ENCODE measurements at places on chromosomes 7 and 10.

DNA sequence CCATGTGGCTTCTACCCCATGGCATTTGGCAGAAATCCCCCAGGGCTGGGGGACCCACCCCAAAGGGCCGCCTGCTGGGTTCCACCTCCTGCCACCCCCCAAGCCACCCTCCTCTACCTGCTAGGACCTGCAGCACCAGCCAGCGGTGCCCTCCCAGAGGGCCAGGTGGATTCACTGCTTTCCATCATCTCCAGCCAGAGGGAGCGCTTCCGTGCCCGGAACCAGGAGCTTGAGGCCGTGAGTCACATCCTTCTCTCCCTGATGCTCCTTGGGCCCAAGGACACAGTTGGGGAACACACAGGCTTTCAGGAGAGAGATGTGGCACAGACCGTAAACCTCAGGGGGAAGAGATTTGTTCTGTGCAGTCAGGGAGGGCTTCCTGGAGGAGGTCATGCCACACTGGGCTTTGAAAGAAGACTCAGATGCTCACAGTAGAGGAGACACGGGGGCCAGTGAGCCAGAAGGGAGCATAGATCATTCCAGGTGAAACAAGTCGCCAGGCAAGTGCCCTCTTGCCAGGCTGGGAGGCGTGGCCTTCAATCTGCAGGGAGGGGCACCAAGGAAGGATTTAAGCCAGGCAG is 11.5 kb upstream of the SH2B2 start:
- DNase-seq = no peak

- DNase-seq = no peak
Measured at GRCh38 chr7:135925210-135925609, 51.9 kb downstream of the MTPN start.

- DNase-seq = no peak
Measured at GRCh38 chr7:312424-312823, 22.5 kb downstream of the FOXL3 start.

GRCh38 chr7:28723336-28723735 is 234.8 kb downstream of the TRIL start:
- DNase-seq = no peak

DNA sequence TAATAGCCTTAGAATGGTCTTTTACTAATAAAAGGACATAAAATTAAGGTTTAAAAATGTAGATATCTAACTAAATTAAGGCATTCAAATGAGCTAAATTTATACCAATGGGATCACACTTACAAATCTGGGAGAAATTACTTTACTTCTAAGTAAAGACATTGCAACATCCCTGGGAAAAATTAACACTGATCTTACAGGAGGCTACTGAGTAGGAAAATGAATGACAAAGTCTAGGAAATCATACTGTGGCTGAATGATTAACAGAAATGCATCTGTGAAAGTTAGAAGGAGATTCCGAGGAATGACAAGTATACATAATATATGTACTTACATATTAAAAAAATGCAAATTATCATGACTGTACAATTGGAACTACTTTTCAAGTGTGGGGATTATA is 38.3 kb downstream of the CACNA2D1 start:
- DNase-seq = no peak

DNA sequence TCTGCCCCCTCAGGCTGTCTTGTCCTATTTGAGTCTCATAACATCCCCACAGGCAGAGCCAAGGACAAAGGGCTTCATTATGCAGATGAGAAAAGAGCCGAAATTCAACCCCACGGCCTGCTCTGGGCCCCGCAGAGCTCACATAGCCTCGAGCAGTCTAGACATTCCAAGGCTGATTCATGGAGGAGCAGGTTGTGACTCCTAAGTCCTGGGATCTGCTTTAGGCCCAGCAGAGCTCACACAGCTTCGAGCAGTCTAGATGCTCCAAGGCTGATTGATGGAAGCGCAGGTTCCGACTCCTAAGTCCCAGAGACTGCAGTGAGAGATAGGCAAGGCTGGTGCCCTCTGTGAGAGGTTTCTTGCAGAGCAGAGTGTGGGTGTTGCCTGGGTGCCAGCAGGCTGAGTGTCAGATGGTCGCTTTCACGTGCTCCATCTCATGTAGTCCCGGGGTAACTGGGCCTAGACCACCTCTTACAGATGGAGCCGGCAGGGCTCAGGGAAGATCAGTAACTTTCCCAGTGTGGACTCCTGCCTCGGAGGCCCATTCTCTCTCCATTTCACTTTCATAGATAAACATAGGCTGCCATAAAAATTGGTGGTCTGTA is 436.1 kb upstream of the FOXK1 start:
- no peak for DNase-seq

DNA sequence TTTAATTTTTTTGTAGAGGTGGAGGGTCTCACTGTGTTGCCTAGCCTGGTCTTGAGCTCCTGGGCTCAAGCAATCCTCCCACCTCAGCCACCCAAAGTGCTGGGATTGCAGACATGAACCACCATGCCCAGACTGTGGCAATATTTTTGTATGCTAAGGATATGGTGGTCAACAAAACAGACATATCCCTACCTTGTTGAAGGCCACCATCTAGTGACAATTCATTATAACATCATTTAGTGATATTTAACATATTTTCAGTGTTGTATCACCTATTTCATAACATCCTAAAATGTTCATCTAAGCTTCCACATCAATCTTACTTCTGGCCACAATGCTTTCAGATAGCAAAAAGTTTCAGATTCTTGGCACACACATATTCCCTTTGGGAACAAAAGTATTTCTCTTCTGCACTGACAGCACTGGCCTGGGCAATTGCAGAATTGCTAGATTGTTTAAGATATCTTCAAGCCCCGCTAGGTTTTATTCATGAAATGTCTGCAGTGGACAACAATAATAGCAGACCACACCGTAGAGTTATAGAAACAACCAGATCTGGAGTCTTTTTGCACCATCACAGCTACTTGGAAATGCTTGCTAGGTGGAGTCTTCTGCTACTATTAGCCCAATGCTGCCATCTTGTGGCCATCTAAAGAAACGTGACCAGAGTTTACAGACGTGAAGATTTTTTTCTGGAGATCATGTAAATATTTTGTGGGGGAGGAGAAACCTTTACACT is 58.4 kb downstream of the DNAJC12 start:
- peak; percentile 55 for DNase-seq

DNA sequence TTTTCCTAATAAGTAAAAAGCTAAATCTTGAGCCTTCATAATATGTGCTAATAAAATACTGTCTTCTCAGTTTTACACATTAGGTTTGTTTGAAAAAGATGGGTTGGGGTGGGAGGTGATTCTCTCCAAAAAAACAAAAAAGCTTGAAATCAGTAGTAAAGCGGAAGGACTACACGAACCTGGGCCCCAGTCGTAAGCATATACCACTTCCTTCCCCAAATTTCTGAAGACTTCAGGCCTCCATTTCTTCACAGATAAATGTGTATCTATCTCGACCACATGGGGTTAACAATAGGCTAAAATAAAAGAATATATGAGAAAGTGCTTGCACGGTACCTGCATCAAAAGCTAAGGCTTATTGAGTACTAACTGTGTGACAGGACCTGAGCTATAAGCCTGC is 51.6 kb upstream of the PAX2 start:
- DNase-seq = no peak

GRCh38 chr7:149125863-149126661 is at the start of gene ZNF425:
Gene ZNF425 (minus strand): TSS chr7:149126324. CDS start chr7:149126213, 111 bp downstream.
- DNase-seq = peak; percentile 95

DNA sequence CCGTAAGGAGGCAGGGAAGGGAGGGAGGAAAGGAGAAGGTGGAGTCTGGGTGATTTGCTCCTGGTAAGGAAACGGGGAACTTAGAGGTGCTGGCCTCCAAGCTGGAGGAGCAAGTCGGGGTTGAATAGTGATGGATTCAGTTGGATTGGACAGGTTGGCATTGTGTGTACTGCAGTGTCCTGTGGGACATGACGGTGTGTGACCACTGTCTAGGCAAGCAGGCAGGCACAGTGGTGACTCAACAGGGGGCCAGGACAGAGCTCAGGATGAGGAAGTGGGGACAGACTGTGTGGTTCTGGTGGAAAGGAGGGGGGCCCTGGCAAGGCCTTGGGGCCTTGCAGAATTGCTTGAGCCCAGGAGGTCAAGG is 48.8 kb downstream of the COL26A1 start:
- no peak for DNase-seq

- DNase-seq = no peak
Measured at GRCh38 chr10:123519861-123520260, 146.3 kb upstream of the GPR26 start.

GRCh38 chr10:3169673-3170072 is 2.9 kb downstream of the PITRM1 start:
- no peak for DNase-seq

DNA sequence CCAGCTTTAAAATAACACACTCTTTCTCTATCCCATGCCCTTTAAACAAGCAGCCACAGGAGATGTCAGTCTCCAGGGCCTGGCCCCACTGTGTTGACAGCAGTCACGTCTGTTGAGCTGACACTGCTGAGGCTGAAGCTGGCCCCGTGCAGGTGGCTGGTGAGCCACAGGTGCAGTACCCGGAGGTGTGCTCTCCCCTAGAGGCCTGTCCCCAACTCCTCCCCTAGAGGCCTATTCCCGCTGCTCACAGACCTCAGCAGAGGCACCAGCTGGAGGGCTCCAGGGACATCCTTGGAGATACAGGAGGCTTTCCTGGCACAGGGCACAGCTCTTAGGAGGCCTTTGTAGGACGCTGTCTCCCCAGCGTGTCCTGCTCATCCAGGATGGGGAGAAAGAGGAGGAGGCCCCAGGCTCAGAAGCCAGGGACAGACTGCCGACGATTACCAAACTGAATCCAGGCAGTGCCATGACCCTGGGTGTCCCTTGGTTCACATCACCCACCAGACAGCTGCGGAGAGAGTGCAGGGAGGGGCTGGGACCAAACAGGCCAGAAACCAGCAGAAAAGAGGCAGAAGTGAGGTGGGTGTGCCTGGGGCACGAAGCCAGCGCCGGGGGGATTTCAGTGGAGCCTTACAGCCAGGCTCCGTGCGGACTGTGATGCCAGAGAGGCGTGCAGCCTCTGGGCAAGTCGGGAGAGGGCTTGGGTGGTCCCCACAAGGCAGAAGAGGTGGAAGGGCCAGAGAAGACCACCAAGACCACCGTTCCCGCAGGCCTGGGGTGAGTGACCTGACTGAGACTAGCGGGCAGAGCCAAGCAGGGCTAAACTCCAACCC is 18.5 kb upstream of the TTYH3 start:
- no peak for DNase-seq

DNA sequence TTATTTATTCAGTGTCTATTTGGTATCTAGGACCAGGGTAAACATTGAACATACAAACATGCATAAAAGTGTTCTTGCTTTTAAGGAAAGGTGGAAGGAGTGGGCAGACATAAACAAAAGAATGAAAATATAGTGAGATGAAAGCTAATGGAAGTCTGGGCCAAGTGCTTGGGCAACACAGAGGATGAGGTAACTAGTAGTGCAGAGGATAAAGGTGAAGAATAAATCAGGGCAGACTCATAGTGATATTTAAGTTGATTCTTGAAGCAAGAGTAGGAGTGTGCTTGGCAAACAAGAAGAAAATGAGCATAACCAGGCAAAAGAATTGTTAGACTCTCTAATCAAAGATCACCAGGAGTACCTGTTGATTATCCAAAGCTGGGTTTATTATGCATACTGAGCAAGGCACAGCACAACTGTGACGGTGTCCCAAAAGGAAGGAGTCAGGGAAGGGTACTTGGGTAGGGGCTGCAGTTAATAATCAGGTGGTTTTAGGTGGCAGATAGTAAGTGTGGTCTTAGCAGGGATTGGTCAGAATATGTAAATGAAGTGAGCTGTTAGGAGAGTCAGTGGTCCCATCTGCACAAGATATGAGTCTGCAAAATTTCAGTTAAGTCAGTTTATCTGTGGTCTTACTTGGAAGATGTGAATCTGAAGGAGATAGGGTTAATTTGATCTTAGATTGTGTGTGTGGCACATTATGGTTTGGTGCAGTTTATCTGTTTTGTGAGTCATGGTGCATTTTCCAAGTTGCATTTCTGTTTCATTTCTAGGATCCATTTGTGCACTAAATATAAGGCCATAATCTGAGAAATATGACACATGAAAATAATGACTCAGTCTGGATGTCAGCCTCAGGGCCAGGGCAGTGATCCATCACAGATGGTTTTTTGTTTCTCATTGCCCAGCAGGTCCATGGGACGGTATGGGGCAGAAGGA is 30.6 kb upstream of the TAX1BP1 start:
- DNase-seq = no peak

DNA sequence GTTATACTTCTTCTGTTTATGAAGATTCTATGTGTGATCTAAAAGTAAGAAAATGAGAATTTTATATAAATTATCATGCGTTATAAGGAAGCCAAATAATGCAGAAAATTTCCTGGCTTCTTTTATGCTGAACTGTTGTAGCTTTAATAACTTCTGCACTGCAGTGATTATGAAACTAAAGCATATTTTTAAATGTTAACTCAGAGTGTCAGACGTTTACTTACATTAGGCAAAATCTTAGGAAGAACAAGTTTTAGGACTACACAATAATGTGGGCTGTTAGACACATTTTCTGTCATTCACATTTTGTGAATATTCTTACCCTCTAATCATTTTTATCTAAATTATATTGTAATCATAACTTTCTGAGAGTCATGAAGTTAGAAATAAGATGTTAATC is 22.0 kb downstream of the GRM3 start:
- no peak for DNase-seq

GRCh38 chr7:128139406-128139805 is 101.7 kb upstream of the LEP start:
- no peak for DNase-seq

GRCh38 chr10:132142396-132143161 is 44.2 kb upstream of the DPYSL4 start:
- peak; percentile 47 for DNase-seq

- DNase-seq = no peak
Measured at GRCh38 chr10:44776181-44776580, 135.0 kb upstream of the TMEM72 start.

- DNase-seq = no peak
Measured at GRCh38 chr10:9709849-9710248, 1307.8 kb upstream of the CELF2 start.

GRCh38 chr10:68471063-68471585 is 649 bp downstream of the DNA2 start:
- no peak for DNase-seq

GRCh38 chr10:89171263-89171872 is 35.7 kb downstream of the CH25H start:
- no peak for DNase-seq

DNA sequence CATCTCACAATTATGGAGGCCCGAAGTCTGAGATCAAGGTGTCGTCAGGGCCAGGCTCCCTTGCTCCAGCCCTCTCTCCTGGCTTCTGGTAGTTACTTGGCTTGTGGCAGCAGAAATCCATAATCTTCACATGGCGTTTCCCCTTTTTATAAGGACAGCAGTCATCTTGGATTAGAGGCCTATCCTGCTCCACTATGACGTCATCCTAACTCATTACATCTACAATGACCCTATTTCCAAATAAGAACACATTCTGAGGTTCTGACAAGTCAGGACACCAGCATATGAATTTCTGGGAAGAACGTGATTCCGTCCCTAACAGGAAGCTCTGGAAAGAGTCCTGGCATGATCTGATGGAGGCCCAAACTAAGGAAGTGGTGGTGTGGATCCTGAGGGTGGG is 35.8 kb downstream of the NEUROG3 start:
- DNase-seq = no peak

GRCh38 chr7:123208793-123209192 is 9.0 kb upstream of the SLC13A1 start:
- no peak for DNase-seq

Data from T-helper 9 cell (primary cell).